ENCODE measurements at places on chromosomes 16 and 17.

DNA sequence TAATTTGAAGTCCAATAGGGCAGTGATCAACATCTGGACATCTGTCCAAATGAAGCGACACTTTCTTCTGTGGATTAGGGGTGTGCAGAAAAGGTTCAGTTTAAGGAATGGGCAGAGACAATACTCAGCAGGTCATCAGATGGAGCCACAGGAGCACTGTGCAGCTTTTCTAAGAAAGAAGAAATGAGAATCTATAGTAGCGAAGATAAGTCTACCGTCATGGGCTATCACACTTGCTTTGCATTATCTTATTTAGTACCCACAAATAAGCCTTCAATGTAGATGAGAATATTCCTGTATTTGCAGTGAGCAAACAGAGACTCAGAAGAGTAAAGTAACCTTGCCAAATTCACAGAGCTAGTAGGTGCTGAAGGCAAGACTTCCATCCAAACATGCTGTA is 412.0 kb upstream of the GOT2 start:
- DNase-seq = no peak

DNA sequence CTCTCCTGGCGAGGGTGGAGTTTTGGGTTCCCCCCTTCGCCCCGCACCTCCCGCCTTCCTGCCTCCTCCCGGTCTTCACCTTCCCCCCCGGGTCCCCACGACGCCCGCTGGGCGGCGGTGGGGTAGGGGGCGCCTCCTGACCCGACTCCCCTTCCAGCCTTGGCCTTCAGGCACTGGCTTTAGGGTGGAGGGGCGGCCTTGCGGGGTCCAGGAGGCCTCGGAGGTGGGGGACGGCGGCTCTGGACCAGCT is 2.4 kb downstream of the SLC16A3 start:
- DNase-seq = no peak

DNA sequence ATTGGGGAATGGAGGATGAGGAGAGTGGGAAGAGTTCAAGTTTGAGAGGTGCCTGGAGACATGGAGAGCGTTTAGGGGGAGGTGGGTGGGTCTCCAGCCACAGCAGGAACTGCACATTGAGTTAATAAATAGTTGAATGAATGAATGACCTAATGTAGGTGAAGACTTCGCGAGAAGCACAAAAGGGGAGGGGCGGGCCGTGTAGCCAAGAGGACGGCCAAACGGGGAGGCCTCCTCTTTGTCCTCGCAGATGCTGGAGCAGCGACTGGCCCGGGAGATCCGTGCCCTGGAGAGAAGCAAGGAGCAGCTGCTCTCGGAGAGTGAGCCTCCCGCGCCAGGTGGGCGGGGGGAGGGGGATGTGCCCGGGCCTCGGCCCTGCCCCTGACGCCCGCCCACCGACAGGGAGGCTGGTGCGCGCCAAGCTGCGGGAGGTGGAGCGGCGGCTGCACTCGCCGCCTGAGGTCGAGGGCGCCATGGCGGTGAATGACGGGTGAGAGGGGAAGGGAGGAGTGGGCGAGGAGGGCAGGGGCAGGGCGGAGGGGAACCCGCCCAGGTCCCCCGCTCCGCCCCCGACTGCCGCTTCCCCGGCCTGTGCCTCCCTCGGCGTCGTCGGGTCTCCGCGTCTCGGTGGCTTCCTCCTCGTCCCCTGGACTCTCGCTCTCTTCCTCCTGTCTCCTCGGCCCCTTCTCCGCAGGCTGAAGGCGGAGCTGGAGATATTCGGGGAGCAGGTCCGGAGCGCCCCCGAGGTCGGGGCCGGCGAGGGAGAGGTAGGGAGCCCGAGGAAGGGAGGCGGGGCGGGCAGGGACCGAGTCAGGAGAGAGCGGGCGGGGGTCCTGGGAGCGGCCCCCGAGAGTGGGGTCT is 12.9 kb downstream of the SYCE1L start:
- peak; percentile 83 for DNase-seq

DNA sequence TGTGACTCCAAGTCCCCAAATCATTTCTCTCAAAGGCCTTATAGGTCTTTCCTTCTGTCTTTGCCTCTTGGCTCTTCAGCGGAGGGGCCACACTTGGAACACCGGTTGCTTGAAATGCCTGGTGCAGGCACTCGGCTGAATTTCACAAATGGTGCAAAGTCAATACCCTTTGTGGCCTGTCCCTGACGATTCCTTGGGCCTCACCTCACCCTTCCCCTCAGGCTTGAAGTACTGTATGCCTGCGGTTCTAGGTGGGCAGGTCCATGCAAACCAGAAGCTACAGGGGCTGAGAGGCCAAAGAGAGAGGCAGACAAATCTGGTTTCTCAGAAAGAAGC is 4.1 kb upstream of the B9D1 start:
- DNase-seq = no peak

DNA sequence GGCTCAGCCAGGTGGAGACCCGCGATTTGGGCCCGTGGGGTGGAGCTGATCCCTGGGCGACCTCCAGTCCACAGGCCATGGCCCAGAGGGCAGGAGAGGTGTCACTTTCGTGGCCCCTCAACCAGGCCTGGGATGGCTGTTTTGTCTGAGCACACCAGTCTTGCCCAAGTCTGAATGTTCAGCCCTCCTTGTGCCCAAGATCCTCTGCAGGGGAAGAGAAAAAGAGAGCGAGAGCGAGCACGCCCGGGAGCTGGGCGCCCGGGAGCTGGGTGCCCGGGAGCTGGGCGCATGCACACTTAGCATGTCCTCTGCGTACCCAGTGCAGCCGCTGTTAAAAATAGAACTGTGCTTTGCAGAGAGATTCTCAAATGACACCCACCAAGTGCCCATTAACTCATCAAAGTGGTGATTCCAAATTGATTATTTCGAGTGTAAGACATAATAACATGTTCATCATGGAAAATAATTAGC is 403.3 kb upstream of the TNRC6C start:
- DNase-seq = no peak

DNA sequence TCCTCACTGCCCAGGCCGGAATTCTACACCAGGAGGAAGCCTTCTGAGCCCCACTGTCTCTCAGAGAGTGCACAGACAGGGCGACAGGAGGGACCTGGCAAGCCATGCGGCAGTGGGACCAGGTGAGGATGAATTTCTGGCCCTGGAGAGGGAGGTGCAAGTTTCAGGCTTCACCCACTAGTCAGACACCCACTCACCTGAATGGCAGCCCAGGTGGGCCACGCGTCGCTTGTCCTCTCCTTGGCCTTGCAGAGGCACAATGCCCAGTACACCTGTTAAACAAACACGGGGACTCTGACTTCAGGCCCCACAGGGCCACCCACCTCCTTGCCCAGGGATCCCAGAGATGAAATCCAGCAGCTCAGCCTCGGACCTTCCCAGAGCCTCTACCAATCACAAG is 4.2 kb downstream of the CORO7 start:
- DNase-seq = no peak

- no peak for DNase-seq
Observed at GRCh38 chr17:48998587-48999440, 1.6 kb downstream of the IGF2BP1 start.

DNA sequence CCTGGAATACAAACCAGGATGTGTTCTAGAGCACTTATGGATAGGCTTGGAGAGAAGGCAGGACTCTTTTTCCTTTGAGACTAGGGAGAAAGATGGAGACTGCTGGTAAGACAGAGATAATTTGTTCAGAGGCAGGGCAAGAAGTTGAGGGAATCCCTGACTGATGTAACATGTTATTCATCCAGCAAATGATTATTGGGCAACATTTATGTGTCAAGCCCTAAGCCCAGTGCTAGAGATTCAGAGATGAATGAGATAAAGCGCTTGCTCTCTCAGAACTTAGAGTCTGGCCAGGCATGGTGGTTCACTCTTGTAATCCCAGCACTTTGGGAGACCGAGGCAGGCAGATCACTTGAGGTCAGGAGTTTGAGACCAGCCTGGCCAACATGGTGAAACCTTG is 47.8 kb upstream of the NUFIP2 start:
- no peak for DNase-seq

DNA sequence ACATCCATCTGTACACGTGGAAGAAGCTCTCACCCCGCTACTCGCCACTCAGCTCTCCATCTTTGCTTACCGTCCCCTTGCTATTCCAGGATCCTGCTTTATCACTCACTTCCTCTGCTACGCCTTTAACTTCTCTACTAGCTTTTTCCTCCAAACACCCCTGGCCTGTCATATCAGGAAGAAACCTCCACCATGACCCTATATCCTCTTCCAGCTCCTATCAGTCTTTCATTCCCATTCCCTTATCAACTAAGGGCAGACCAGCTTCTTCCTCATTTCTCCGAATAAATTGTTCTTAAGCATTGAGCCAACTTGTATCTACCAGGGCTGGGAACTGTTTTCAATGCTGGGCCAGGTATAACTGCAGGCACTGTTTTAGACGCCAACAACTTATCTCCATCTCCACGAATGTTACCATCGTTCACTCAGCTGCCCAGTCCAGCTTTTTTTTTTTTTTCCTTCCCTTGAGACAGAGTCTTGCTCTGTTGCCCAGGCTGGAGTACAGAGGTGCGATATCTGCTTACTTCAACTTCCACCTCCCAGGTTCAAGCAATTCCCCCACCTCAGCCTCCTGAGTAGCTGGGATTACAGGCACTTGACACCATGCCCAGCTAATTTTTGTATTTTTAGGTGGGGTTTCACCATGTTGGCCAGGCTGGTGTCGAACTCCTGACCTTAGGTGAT is 4.3 kb downstream of the IQCK start:
- DNase-seq = no peak

DNA sequence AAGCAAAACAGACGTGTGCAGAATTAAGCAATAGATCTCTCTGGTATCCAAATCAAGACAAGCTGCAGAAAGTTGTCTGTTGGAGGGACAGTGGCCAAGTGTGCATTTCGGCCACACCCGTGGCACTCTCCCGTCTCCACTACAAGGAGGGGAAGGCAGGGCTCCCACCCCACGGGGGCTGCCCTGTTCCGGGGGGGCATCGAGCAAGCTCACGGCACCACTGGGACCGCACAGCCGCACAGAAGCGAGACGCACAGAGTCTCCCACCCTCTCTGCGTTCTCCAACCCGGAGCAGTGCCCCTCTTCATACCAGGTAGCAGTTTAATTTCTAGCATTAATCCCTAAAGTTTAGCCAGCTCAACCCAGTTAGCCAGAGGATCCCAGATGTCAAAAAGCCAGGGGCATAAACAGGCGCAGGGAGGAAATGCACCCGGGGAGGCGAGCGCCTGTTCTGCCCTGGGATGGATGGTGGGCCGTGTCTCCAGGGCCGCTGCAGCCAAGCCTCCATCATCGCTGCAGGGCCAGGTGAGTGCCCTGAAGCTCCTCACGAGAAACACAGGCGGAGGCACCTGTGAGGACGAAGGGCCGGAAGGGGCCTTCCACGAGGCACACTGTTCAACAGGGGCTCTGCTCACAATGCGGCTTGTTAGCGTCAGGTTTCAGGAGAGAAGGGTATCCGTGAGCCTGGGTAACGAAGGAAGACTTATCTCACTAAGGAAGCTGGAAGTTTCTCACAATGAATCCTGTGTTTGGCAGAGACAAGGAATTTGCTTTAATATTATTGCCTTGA is 42.1 kb upstream of the METRNL start:
- no peak for DNase-seq

- no peak for DNase-seq
Observed at GRCh38 chr17:44159519-44160210, 10.8 kb upstream of the ASB16 start.

- DNase-seq = no peak
Observed at GRCh38 chr16:19735074-19735867, 17.2 kb downstream of the IQCK start.

DNA sequence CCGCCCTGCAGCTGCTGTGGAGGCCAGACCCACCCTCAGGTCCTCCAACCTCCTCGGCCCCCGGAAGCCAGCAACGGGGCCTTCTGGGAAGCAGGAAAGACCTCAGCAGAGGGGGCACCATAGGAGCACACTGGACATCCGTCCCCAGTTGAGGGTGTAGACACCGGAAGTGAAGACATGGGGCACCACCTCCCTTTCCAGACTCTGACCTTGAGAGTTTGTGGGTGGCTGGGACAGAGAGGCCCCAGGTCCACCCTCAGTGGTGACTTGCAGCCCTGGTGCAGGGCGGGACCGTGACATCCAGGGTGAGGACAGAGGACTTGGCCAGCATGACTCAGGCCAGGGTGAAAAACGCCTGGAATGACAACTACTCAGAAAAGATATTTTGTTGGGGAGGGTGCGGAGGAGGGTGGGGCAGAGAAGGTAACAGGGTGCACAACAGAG is 19.9 kb downstream of the CEP295NL start:
- DNase-seq = no peak

GRCh38 chr17:74573169-74573568 is 5.9 kb upstream of the CD300H start:
- no peak for DNase-seq

DNA sequence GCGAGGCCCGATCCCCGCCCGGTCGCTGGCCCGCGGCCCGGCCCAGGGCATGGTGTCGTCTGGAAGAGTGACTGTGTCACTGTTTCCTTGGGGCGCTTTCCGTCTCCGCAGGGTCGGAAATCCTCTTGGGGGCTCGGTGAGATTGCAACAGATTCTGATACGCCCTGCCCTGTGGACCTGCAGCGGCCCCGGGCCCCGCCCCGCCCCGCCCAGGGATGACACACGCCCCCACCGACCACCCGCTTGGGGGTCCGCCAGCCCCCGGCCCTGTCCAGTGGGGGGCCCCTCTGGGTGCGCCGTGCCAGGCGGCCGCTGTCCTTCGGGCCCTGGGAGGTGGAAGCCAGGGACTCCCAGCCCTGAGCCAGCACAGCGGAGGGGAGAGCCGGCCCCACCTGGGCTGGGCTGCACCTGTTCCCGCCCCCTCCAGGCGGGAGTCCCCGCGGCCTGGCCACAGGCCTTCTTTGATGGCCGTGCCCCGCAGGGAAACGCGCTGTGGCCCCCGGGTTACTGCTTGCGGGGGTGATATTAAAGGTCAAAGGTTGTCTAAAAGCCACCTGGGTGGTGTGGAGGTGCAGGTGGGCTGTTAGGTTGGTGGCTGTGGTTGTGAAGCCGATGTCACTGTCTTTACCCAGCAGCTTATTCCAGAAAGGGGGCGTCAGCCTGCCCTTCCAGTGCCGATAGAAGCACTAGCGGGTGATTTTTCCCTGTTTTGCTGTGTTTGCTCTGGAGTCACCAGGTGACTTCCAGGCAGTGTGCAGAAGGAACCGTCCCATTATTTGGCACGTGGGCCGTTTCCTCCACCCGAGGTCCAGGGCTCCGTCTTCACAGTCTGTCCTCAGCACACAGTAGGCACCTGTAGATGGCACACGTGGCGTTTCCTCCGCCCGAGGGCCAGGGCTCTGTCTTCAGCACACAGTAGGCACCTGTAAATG is 752 bp downstream of the TBC1D24 start:
- DNase-seq = no peak

GRCh38 chr16:69003500-69003899 is 102.0 kb upstream of the HAS3 start:
- no peak for DNase-seq

Measured in GM10248 (cell line).